ENCODE measurements at places on chromosomes 1 and 21. TPM values are rescaled to one million over a fixed set of nuclear protein-coding genes. Genes with fewer than 3 reads are reported as not detected.

DNA sequence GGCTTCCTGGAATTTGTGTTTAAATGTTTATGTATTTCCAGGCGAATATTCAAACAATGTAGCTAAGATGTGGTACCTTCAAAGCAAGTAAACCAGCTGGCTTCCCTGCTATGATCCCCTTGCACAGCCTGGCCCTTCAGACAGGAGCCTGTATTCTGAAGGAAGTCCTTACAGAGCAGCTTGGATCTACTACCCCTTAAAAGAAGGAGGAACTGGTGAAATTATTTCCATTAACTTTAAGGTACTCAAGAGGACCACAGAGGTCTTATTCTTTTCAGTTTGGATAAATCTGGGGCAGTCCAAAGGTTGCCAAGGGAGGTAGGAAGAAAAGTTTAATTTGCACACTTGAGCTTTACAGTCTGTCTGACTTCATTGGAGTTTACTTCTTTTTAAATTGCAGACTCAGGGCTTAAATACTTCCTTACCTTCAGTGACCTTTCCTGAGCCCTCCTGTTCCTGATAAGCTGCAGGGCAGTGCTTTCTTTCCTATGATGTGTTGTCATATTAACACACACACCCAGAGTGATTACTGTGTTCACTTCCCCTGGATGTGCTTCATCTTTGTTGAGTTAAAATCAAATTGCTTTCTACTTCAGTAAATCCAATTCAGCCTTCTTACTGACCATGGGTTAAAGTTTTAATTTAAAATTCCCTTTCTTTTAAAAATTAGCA is 40.5 kb downstream of the DISC1 start:
- no peak for DNase-seq

DNA sequence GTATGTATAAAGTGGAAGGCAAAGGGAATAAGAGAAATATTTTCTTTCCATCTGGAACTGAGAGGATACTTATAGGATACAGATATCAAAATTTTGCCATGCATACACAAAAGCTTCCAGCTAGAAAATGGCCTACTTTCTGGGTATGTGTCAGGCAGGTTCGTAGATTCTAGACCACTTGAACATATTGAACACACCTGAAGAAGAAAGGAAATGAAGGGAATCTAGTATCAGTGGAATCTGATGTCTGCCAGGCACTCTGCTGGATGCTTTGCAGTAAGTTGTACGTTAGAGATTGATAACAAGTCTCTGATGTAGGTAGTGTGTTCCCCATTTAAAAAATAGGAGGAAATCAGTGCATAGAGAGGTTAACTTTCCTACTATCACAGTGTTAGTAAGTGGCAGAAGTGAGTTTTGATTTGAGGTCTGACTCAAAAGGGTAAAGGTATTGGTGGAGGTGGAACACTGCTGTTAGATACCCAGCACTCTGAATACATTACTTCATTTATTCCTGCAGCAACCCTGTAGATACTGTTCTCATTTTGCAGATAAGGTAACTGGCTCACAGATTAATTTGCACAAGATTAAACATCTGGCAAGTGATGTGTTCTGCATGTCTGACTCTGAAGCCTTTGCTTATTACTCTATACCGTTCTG is 3.0 kb downstream of the CAMSAP2 start:
- DNase-seq = peak; percentile 14

KHDC4 gene
- 24.2 TPM for total RNA-seq

SDC3 gene
- total RNA-seq = 39.7 TPM

GRCh38 chr1:203072002-203072602 is 13.7 kb downstream of the MYOG start:
- DNase-seq = no peak

DNA sequence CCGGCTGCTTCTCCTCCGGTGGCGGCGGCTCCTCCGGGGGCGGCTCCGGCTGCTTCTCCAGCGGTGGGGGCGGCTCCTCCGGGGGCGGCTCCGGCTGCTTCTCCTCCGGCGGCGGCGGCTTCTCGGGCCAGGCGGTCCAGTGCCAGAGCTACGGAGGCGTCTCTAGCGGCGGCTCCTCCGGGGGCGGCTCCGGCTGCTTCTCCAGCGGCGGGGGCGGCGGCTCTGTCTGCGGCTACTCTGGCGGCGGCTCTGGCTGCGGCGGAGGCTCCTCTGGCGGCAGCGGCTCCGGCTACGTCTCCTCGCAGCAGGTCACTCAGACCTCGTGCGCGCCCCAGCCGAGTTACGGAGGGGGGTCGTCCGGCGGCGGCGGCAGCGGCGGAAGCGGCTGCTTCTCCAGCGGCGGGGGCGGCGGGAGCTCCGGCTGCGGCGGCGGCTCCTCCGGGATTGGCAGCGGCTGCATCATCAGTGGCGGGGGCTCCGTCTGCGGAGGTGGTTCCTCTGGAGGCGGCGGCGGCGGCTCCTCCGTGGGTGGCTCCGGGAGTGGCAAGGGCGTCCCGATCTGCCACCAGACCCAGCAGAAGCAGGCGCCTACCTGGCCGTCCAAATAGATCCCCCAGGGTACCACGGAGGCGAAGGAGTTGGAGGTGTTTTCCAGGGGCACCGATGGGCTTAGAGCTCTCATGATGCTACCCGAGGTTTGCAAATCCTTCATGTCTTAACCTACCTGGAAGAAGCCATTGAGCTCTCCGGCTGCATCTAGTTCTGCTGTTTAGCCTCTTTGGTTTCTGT is 2.0 kb downstream of the LORICRIN start:
- peak; percentile 62 for DNase-seq

PDIK1L gene
- total RNA-seq = 6.8 TPM

DNA sequence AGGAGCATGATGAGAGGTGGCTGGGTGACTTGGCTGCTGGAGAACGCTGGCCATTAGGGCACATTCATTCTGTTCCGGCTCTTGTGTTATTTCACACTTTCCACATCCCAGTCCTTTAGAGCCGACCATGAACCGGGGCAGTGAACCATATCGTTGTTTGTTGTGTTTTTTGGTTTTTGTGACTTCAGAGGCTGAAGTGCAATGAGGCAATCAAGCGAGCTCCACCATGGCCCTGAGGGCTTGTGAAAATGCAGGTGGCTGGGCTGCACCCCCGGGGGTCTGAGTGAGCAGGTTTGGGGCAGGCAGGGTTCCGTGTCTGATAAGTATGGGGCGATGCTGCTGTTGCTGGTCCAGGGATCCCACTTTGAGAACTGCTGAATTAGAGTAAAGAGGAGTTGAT is 23.7 kb downstream of the ABCG1 start:
- no peak for DNase-seq

DNA sequence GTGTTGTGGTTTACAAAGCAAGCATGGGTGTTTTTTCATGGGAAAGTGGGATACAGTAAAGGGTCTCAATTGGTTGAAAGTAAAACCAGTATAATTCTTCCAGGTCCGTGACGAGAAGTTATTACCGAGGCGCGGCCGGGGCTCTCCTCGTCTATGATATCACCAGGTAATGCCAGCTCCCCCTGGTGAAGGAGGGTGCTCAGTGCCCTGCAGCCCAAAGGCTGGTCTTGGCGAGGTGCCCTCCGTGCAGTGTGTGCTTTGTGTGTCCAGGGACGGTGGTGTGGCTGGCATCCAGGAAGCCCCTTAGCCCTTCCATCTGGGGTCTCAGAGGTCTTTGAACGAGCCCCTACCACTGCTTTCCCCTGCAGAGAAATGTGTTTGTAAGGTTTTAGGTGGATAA is 24.8 kb downstream of the RAB4A start:
- no peak for DNase-seq

SELE gene
- not detected for total RNA-seq

- DNase-seq = peak; percentile 74
These were observed 18.8 kb downstream of the SLX9 start for GRCh38 chr21:44958471-44959191.

DNA sequence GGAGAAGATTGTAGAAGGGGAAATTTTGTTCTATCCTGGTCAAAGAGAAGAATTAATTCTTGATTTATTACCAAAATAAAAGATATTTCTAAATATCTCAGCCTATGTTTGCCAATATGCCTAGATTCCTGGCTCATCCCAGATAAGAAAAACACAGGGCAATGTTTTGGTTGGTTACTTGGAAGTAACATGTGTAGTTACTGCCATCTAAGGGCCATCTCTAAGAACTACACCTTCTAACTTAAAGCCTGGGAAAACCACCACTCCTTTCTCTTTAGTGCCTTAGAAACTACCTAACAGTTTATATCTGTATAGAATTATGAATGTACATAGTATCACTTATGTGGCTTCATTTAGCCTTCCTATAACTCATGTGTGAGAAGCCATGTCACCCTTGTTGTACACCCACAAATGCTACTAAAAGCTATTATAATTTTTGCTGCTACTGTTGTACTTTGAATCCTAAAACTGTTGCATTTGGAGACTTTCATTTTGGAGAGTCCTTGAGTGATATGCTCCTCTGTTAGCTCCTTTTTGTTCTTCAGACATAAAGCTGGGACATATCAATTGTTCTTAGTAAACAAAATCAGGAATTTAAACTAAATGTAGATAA is 4.5 kb downstream of the AIM2 start:
- peak; percentile 83 for DNase-seq

DNA sequence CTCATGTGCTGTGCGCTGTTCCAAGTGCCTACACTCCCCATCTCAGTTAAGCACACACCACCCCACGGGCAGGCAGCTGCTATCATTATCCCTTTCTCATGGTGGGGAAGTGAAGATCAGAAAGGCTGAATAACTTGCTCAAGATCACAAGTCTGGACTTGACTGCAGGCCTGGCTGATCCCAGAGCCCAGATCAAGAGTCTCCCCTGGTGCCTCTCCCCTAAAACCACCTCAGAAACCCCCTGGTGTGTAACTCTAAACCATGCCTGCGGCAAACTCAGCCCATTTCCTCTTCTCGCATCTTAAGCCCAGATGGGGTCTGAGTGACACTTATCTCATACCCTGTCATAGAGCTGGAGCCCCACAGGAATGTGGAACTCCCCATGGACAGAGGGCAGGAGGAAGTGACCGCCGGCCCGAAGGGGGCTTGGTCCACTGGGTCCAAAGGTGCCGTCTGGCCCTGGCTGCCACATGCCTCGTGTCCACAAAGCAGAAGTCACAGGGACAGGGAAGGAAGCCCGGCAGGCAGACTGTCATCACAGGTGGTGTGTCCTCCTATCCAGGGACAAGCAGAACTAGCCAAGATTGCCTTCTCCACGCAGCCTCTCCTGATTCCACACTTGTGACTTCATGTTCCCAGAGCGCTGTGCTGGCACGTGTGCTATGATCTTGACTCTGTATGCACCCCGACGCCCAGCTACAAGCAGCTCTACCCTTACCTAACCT is 92.1 kb downstream of the SYF2 start:
- DNase-seq = no peak

- DNase-seq = no peak
These were observed 64.1 kb upstream of the ETV3 start for GRCh38 chr1:157202331-157202730.

Data from GM23248 (cell line).